ENCODE measurements at places on chromosomes 6 and 20.
A peak's percentile ranks its signal among the peaks of the same experiment; 100 is the strongest.

DNA sequence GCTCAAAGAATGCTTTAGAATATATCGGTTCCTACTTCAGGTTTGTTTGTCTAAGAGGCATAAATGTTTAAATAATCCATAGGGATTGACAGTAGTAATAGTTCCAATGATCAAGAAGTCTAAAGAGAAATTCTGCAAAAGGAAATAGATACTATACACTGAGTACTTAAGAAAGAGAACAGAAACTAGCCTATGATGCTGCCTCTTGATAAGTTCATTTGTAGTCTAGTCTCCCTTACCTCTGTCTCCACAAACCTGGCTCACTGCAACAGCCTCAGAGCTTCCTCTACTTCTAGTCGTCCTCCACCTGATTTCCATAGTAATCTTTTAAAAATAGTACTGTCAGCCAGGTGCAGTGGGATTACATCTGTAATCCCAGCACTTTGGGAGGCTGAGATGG is 511.8 kb downstream of the LMBRD1 start:
- no peak for DNase-seq

- no peak for DNase-seq
Observed at GRCh38 chr20:47337413-47337812, 19.1 kb downstream of the ZMYND8 start.

GRCh38 chr20:57215826-57216471 is 50.5 kb downstream of the BMP7 start:
- no peak for DNase-seq

DNA sequence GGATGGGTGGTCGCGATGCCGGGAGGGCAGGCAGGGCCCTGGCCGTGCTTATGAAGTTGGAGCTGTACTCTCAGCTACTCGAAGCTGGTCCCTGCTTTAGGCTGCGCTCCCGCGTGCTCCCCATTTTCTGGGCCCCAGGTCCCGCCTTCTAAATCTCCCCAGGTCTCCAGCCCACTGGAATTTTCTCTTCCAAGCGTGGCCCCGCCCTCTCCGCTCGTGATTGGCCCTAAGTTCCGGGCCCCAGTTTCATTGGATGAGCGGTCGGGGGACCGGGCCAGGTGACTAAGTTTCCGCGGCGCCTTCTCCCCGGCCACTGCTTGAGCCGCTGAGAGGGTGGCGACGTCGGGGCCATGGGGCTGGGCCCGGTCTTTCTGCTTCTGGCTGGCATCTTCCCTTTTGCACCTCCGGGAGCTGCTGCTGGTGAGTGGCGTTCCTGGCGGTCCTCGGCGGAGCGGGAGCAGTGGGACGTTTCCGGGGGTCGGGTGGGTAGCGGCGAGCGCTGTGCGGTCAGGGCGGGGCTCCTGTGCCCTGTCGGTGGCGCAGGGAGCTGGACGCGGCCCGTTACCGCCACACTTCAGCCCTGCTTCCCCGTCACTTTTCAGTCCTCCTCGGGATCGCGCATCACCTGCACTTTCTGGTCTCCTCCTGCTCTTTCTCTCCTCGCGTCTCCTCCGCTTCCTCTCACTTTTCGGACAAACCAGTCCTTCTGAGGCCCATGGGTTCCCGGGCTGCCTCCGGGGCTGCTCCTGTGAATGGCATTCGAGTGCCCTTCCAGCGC is at the start of gene MICA:
TSS of gene MICA (plus strand) at position 313 of the 778 bp plus-strand sequence. CDS start at position 351, 38 bp downstream.
- peak; percentile 69 for DNase-seq
